ENCODE measurements at places on chromosomes 6 and 20. TPM values are rescaled to one million over a fixed set of nuclear protein-coding genes. Genes with fewer than 3 reads are reported as not detected.

GRCh38 chr6:122563364-122564052, 46.7 kb upstream of the PKIB start:
- DNase-seq: no peak

DNA sequence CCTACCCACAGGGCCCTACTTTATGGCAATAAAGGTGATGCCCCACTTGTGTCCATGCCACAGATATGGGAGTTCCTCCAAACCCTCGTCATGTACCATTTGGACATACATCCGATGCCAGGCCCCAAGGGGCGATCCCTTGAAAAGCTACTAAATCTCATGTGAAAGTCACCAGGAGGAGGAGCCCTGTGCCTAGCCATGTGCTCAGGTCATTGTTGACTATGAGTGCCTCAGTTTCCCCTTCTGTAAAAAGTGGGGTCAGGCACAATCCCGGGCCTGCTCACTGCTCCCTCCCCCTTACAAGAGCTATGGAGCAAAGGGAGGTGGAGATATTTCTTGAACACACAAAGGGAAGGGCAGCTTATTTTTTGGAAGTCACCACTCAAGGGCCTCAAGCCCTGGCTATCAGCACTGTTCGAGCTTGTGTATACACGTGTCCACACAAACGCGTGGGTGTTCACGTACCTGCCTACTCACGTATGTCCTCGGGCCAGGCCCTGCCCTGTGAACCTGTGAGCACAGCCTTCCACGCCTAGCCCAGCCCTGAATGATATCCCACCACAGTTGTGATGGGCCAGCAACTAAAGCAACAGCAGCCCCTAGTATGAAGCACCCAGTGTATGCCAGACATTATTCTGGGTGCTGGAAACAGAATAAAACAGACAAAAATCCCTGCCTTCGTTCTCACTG, 1.9 kb downstream of the ACTL10 start:
- DNase-seq: no peak

- DNase-seq: no peak
Observed at GRCh38 chr6:42225419-42225818, 7.8 kb upstream of the MRPS10 start.

GRCh38 chr6:139240161-139241010, 51.4 kb downstream of the TXLNB start:
- peak; percentile 67 for DNase-seq

DNA sequence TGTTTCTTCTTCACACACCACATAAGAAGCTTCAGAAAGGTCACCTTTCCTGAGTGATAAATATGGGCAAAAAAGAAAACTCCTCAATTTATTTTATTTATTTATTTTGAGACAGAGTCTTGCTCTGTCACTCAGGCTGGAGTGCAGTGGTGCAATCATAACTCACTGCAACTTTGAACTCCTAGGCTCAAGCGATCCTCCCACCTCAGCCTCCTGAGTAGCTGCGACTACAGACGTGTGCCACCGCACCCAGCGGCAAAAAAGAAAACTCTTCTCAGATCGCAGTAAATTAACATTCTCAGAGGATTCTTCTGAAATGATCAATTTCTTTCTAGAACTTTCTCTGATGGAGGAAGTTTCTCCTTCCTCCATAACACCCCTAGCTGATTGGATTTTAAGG, 111.2 kb downstream of the TRERF1 start:
- no peak for DNase-seq

DNA sequence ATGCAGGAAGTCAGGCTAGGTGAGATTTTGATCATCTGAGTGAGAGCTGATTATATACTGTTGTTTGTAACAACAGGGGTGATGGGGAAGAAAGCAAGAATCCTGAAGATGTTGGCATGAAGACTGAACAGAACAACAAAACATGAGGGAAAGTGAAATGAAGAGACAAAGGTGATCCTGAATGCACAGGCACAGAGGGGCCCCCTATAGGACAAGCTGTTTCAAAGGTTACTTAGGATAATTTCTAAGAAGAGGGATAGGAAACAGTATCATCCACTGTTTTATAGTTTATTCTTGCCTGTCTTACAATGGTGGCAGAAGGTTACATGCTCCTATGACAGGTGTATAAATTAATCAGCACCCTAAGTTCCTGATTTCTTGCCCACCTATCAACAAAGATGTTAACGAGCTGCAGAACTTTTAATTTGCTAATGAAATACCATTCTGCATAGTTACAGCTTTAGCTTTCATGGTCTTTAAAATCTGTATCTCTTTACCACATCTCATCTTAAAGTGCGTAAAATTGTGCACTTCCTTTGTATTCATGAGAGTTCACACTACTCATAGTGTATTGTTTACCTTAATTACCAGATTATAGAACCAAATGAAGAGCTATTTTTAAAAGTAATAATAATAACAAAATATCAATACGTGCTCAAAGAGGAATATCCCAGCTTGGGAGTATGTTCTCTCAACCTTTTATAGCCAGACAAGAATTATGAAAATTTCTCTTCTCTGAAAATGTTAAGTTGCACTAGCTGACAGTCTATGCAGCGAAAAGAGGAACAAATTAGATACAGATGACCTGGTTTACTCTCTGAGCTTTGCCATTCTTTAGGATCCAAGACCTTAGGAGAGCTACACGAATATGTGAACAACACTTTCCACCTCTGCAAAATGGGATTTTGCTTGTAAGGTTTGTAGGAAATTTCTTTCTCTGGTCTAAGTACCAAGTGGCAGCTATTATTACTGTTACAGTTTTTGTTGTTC, 192.5 kb downstream of the EDN1 start:
- DNase-seq: no peak

The FGD2 gene
- not detected for polyA plus RNA-seq

The MCHR2 gene
- polyA plus RNA-seq: not detected

The CASP8AP2 gene
- polyA plus RNA-seq: 16.5 TPM

All from GM23248 (cell line).